ENCODE measurements at places on chromosomes 11 and 22.

DNA sequence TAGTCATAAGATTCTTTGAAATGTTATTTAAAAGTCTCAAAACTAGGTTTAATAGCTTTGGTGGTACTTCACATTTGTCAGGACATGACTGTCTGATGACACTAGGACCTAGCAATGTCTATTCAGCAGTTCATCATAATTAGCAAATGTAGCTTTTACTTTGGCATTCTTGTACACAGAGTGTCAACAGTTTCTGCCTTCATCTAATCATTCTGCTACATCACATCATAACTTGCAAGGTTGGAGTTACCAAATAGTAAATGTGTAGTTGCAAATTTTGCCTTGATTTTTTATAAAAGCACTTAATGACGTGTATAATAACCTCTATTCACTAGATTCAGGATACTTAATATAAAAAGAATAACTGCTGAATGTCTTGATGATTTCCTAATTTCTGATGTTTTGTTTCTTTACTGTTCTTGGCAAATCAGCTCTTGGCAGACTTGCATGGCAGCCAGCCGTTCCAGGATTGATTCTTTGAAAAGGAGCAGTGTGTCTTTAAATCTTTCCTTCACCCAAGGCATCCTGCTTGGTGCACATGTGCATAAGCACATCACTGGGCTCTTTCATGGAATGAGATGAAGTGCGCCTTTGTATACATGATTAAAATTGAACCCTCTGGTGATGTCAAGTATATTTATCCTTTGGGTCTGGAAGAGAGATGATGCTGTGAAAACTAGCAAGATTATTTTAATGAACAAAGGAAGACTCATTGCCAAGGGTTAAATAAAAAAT, 12.2 kb downstream of the FBXO7 start:
- no peak for DNase-seq

- DNase-seq = peak; percentile 64
These were observed 945 bp downstream of the ROBO3 start for GRCh38 chr11:124865902-124866851.

GRCh38 chr11:127485541-127485940, 485.0 kb upstream of the KIRREL3 start:
- DNase-seq = no peak

- DNase-seq = no peak
These were observed 16.6 kb downstream of the CYTH4 start for GRCh38 chr22:37298748-37299495.

- no peak for DNase-seq
These were observed 6.6 kb downstream of the H19 start for GRCh38 chr11:1990872-1991578.

DNA sequence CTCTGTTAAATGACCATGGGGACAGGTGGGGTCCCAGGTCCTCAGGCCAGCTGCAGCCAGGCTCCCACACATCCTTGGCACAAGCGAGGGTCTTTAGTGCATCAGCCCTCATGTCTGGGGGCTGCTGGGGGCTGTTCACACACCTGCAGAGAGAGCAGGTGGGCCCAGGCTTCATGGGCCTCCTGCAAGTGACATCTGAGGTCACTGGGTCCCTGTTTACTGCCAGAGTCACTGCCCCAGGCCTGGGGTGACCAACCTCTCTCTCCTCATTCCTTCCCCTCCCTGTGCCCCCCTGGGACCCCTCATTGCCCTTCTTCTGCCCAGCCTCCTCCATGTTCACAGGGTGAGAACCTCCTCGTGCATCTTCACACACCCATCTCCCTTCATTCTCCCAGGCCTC, 92.4 kb downstream of the RTL6 start:
- no peak for DNase-seq

DNA sequence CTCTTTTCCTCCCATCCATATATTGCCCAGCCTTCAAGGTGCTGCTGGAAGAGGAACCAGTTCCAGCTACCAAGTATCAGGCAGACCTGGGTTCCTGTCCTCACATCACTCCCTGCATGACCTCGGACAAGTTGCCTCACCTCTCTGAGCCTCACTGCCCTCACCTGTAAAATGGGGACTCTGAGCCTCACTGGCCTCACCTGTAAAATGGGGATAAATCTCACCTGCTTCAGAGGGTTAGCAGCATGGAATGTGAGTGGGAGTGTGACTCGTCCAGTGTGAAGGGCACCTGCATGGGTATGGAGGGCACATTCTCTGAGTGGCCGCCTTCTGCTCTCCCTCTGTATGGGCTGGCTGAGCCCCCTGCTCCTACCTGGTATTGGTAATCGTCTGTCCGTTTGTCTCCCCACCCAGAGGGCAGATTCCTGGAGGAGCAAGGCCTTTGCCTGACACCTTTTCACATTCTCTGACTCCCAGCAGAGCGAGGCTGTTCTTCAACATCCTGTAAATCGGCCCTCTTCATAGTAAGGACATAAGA, 3.7 kb downstream of the GRIK4 start:
- DNase-seq = no peak

DNA sequence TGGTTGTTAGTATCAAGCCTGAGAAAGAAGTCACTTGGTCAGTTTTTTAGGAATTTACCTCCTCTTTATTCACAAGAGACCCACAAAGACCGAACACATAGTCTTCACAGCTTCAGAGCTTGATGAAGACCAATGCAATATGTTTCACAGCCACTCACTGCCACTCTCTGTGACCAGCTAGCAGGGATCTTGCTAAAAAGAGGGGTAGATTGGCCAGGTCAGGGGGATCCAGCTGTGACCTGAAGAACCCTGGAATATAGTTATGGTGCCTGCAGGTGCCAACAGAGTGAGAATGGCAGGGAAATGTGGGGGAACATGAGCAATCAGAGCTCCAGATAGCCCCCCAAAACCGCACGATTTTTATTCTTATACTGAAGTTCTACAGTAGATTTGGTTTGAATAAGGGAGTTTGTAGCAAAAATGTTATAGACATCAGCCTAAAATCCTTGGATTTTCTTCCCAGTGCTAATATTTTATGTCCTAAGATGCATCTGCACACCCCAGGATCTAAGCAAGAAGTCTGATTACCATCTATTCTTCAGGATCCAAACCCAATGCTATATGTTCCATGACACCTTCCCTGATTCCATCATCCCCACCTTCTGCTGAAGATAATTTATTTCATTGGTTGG, 8.7 kb downstream of the POU2AF1 start:
- DNase-seq = no peak

- no peak for DNase-seq
These were observed 29.3 kb downstream of the DMC1 start for GRCh38 chr22:38540701-38541100.

DNA sequence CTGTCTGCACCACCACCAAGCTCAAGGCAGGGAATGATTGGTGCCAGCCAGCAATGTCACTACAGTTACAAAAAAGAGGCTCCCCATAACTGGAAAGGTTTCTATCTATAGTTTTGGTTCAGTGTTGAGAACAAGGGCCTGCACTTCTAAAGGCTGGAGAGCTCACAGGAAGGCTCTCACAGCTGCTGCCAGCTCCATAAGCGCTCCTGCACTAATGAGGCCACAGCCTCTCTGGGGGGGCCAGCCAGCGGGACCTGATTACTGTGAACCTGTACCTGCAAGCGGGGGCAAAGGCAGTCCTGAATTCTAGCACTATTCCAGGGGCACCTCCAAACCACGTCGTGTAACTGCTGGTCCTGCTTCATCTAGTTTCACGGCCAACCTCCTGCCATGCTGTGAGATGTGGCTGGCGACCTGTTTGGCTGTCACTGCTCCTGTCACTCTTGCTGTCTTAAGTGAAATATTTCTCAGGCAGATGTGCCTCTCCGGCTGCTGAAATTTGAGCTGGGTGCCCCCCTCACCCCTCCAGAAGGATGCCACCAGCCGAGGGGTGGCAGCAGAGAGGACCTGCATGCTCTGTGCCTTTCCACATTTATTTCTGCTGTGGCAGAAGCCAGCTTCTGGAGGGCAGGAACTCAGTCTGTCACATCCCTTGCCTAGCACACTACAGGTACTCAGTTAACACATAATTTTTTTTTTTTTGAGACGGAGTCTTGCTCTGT, 53.3 kb upstream of the ARFGAP3 start:
- DNase-seq = no peak

DNA sequence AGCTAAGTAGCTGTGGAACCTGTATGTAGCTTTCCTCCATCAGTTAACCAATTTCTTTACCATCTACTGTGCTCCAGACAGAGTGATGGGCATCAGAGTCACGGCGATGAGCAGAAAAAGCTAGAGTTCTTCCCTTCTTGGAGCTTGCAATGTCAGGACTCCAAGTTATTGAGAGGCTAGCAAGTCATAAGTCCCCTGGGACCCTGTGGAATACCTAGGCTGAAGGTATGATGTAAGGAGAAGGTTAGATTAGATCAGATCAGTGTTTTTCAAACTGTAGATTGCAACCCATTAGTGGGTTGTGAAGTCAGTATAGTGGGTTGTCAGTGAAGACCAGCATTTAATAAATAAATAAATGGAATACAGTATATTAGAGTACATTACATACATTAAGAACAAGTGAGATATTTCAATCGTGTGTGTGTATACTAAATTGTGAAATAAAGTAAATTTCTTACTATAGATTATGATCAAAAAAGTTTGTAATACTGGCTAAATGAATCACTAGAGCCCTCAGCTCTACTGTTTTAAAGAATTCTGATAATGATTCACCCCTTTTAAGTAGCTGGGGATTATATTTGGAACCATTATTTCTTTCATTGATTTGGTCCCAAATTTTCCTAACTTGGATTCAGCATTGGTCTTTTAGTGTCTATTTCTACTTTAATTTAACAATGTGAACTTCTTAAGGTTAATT, 52.3 kb downstream of the RASSF10 start:
- DNase-seq = no peak

- no peak for DNase-seq
These were observed 38.9 kb upstream of the RDX start for GRCh38 chr11:110335358-110335757.

DNA sequence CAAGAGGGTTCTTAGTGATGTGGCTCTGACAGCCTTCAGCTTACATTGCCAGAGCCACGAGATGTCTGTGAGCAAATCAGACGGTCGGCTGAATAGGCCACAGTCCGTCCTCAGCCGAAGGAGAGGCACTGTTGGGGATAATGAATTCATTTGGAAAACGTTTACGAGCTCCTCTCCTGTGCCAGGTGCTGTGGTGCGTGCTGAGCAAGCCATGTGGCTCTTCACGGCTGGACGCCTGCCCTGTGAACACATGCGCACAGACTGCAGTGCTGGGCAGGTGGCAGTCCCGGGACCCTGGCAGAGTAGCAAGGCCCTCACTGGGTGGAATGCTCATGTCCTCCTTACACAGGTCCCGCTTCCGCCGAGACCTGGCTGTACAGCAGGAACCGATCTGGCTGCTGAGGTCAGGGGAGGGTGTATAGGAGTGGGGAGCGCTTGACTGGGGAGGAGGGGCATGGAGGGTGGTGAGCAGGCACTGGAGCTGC, 6.8 kb downstream of the TBC1D22A start:
- DNase-seq = no peak

DNA sequence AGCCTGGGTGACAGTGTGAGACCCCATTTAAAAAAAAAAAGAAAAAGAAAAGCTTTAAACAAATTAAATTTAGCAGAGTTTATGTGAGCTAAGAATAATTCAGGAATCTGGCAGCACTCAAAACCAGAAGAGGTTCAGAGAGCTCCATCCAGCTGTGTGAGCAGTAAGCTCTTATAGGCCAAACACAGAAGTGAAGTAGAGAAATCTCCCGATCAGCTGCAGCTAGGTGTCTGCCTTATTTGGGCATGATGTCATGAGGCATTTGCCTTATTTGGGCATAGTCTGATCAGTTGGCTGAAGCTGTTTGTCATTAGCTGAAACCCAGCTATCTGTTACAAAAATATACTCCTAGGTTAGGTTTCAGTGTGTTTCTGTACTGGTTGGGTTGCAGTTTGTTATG, 8.2 kb downstream of the MS4A15 start:
- DNase-seq = no peak

DNA sequence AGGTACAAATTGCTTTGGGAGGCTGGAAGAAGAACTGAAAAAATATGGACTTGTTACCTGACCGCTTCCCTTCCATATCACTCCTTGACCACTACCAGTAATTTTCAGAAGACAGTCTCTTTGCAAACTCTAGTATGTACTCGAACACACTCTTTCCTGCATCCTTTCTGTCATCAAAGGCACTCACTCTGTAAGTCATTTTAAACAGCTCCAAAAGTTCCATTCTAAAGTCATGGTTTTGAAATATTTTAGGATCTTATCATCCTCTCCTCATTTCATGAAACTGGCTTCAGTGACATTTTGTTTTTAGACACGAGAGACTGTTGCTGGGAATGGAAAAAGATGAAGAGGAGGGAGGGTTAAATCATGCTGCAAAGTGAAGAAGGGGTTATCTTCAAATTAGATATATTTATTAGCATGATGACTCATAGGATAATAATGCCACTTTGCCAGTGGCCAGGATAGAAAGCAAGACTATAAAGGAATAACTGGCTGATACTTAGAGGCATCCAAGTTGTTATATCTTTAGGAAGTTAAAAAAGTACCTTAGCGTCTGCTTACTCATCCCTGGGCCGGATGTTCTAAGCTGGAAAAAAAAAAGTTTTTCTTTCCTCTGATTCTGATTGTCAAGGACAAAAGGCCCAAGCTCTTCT, 549.3 kb downstream of the METTL15 start:
- no peak for DNase-seq

DNA sequence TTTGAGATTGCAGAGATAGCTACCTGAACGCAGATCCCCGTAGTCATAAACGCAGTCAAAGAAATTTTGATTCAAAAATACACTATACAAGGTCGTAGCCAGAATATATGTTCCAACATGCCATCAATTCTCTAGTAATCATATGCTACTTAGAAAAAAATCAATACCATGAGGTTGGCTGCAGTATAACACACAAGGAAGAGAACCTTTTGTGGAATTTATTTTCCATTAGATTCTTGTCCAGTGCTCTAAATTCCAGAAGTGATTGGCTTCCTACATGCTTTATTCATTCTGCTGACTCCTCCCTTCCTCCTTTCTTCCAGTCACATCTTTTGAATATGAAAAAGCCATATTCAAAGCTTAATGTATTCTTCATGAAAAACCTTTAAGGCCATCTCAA, 189.9 kb downstream of the NTM start:
- DNase-seq = no peak

DNA sequence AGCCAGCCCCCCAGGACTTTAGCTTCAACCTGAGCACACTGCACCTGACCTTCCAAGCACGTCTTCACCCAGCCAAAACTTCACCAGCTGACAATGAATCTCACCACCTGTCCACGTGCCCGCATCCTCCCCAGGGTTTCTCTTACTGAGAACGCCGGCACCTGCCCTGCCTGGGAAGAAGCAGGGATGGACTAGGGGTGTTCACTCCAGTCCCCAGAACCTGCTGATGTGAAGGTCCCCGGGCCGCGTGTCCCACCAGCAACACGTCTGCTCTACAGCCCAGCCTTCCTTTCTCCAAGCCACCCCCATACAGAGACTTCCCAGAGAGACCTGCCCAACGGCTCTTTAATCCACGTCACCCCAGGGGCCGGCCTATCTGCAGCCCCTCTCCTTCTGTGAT, 12.8 kb downstream of the CPT1A start:
- DNase-seq = no peak

- no peak for DNase-seq
These were observed 32.0 kb downstream of the PDE2A start for GRCh38 chr11:72642043-72642883.

GRCh38 chr11:96055706-96056387, 131.9 kb upstream of the MTMR2 start:
- DNase-seq = peak; percentile 39

- DNase-seq = no peak
These were observed 17.0 kb downstream of the HTR3A start for GRCh38 chr11:113991718-113992458.
